ENCODE measurements at places on chromosomes 2 and 18.

GRCh38 chr18:12410081-12410481, 2.4 kb downstream of the PRELID3A start:
- no peak for DNase-seq

- no peak for DNase-seq
Measured at GRCh38 chr2:102154946-102155702, 12.6 kb downstream of the IL1R1 start.

- no peak for DNase-seq
Measured at GRCh38 chr2:113183264-113183663, 9.5 kb downstream of the PSD4 start.

DNA sequence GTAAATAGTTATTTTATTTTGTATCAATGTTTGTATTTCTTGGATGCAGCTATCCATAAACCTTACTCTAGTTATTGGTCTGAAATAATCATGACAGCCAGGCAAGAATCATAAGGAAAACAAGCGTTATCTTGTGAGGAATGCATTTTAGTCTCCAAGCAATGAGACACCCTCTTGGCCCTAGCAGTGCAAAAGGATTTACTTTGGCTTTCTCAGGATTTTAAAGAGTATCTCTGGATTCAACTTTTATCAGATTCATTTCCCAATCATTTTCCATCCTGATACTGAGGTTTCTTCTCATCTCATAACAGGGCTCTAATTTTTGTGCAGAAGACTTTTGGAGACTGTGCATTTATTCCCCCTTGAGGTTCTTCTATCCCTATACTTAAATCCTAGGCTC, 480.8 kb downstream of the TMX3 start:
- DNase-seq: no peak

GRCh38 chr18:45116116-45116515, 435.4 kb downstream of the SETBP1 start:
- DNase-seq: no peak

Measured in anterior cingulate cortex (tissue), 58 donors.